Inflammatory macrophage treated with lipopolysaccharide for 4 hours (primary cell): ENCODE measurements at places on chromosomes 16 and 17.

DNA sequence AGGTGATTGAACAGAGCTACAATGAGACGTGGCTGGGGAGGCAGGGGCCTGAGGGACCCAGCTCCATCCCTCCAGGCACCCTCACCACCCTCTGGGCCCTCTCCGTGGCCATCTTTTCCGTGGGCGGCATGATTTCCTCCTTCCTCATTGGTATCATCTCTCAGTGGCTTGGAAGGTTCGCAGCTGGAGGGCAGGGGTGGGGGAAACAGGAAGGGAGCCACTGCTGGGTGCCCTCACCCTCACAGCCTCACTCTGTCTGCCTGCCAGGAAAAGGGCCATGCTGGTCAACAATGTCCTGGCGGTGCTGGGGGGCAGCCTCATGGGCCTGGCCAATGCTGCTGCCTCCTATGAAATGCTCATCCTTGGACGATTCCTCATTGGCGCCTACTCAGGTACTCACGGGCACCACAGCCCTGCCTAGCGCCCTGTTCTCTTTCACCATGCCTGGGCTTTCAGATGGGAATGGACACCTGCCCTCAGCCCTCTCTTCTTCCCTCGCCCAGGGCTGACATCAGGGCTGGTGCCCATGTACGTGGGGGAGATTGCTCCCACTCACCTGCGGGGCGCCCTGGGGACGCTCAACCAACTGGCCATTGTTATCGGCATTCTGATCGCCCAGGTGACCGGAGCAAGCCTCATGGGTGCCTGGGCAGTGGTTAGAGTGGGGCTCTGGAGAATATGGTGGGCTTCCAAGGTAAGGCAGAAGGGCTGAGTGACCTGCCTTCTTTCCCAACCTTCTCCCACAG, 2.1 kb downstream of the SLC2A4 start:
- DNase-seq, result peak; percentile 25

GRCh38 chr16:54112451-54113206, 174.0 kb downstream of the IRX3 start:
- no peak for DNase-seq

DNA sequence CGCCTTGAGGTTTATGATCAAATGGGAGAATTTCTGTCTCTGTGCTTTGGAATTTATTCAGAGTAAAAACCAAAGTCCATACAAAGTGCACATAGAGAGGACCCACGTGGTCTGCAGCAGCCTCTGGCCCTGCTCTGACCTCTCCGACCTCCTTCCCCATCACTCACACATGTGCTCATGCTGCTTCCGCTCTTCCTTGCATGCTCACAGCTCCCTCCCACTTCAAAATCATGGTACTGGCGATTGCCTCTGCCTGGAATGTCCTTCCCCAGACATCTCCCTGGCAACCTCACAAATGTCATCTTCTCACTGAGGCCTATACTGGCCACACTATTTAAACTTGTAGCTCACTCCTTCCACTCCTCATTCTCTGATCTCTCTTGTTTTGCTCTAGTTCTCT, 418.0 kb downstream of the CA10 start:
- no peak for DNase-seq

- DNase-seq, result no peak
Observed at GRCh38 chr17:58680038-58680369, 11.8 kb downstream of the TEX14 start.

- DNase-seq, result peak; percentile 99
Observed at GRCh38 chr17:8954339-8954738, 11.2 kb downstream of the PIK3R5 start.

GRCh38 chr17:64229815-64230728, 33.0 kb downstream of the TEX2 start:
- DNase-seq, result no peak

DNA sequence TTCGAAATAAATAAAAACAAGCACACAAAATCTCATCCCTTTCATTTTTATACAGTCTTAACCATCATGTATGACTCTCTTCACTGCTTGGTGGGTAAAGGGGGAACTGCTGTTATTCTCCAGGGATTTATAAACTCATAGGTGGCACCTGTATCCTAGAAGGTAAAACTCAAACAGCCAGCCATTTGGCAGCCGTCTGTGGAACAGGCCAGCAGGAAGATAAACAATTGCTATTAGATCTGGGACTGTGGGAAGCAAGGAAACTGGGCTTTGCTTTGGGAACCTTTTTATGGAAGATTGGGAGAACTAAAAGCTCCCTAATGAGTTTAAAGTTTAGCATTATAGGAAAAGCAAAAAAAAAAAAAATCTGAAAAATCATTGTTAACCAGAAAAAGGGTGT, 126.0 kb downstream of the TANGO6 start:
- DNase-seq, result no peak

DNA sequence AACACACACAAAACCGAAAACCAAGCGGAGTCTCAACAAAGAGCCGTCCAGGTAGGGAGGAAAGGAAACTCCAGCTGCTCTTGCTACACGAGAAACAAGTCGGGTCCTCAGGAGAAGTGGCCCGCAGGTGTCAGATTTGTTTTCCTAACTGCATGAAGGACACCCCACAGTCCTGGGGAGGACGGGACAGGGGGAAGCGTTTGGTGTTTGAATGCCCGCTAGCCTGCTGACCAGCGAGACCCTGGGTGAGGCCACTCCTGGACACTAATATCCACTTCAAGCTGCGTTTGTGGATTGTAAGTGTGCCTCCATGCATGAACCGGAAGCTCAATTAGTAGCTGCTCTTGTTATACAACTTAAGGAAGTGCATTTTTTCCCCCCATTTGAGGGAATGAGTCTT, 299.5 kb downstream of the MAF start:
- DNase-seq, result no peak

- no peak for DNase-seq
Observed at GRCh38 chr16:86573215-86573614, 5.1 kb upstream of the FOXL1 start.

DNA sequence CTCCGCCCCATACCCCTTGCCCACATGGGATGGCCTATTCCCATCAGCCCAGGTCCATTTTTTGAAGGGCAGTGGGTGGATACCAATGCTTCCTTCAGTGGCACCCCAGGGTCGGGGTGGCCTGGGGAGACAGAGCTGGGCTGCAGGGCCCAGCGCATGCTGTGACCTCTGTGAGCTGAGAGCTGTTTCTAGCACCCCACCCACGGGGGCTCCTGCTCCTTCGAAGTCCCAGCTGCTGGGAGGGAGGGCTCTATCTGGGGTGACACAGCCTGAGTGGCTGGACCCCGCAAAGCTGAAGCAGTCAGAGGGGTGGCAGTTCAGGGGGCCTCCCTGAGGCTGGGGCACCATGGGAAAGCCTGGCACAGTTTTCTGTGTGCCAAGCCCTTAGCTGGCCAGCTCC, 10.7 kb downstream of the PAM16 start:
- no peak for DNase-seq

DNA sequence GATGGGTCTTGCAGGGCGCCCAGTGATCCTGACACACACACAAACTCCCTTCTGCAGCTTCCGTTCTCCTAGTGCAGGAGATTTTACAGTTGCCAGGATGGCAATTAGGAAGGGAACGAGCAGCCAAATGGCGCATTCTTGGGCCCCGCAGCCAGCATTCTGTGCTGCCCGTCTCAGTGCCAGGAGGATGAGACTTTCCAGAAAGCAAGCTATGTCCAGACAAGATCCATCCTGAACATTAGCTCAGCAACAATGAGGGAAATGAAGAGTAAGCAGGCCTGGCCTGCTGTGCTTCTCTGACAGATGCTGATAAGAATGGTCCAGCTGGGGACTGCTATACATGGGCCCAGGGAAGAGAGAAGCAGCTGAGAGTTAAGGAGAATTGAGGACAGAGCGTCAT, 16.5 kb downstream of the SPPL2C start:
- no peak for DNase-seq
